Globus pallidus (tissue), 1 donor: ENCODE measurements at places on chromosomes 2 and 18.

DNA sequence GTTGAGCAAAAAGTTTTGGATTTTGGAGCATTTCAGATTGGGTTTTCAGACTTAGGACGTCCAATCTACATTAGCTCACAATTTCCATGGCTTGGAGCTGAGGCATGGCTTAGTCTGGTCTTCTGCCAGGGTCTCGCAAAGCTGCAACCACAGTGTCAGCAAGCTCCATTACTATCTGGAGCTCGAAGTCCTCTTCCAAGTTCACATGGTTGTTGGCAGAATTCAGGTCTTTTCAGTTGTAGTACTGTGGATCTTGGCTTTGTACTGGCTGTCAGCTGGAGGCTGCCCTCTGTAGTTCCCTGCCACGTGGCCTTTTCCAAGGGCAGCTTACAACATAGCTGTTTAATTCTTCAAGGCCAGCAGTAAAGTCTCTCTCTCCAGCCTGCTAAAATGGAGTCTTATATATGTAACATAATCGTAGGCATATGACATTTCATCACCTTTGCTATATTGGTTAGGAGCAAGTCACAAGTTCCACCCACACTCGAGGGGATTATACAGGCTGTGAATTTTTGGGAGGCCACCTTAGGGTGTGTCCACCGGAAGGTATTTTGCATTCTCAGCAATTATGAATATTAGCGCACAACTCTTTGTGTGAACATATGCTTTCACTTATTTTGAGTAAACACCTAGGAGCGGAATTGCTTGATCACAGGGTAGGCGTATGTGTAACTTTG lies 41.5 kb upstream of the EPC2 start:
- DNase-seq = no peak

- DNase-seq = peak; percentile 73
These were observed 80.0 kb downstream of the EXOC6B start for GRCh38 chr2:72745679-72746368.

DNA sequence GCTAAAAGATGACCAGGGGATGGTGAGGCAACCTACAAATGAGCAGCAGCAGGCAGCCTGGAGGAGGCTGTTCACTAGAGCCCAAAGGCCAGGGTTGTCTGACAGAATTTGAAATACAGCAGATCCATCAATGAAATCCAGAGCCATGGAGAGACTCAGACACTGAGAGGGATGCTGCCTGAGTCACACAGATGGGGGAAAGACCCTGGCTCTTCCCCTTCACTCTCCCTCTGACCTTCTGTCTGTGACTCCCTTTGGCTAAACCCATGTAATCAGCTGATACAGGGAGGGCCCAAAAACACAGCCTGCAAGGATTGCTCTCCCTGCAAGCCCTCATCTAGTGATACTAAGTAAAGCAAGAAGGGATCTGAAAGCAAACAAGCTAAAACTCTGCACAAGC lies 166.5 kb upstream of the SPOPL start:
- no peak for DNase-seq

- DNase-seq = no peak
These were observed 39.3 kb downstream of the MAP3K2 start for GRCh38 chr2:127348426-127349000.

- no peak for DNase-seq
These were observed 564.7 kb upstream of the PIK3C3 start for GRCh38 chr18:41390309-41390708.

DNA sequence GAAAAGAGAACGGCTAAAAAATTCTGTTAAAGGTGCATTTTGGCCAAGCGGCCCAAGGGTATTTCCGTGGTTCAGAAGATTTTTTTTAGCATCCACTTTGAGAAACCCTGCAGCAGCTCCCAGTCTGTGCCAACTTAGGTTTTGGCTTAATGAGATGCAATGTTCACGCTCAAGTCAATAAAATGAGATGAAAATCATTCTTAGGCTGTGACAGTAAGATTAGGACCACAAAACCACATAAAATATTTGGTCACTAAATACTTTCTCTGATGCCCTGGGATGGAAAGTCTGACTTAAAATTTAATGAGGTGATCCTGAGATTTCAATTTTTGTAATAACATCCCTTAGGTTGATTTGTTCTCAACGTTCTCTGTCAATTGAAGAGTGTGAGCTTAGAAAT lies 74.2 kb upstream of the FHL2 start:
- DNase-seq = no peak

DNA sequence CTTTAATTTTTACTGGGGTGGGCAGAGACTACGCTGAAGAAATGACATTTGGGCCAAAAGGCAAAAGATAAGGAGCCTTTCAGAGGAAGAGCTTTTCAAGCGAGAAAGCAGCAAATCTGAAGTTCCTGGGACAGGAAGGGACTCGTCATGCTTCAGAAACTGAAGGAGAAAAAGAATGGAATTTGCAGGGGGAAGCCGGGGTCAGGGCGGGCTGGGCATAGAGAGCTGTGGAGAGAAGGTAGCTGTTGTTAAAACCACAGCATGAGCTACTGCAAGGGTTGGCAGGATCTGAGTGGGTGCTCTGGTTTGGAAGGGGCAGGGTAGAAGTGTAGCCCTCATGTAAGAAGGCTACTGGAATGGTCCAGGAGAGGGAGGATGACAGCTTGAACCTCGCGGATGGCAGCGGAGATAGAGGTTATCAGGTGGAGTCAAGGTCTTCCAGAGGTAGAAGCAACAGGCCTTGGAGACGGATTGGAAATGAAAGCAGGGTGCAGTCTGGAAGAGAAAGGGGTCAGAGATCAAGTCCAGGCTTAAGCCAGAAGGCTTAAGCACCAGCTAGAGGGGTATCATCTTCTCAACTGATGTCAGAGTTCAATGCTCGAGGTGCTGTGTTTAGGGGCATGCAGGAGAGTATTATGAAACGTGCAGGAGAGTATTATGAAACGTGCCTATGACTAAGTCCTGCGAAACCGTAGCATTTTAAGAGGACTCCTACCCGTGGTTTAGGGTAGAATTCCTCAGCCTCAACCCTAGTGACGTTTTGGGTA lies 18.9 kb downstream of the ATP8B1 start:
- no peak for DNase-seq

DNA sequence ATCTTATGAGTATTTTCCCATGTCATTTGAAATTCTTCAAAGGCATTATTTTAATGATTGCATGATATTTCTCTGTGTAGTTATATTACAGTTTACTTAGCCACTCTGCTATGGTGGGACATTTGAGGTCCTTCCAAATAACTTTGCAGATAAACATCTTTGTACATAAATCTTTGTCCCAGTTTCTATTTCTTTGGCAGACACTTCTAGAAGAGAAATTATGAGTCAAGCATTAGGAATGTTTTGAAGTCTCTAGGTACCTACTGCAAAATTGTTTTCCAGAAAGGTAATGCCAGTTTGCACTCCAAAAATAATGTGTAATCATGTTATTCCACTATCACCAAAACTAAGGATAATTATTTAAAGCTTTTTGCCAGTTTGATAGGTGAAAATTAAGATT lies 149.7 kb downstream of the EN1 start:
- DNase-seq = no peak

GRCh38 chr2:190469771-190470170 lies 61.6 kb downstream of the MFSD6 start:
- DNase-seq = no peak

DNA sequence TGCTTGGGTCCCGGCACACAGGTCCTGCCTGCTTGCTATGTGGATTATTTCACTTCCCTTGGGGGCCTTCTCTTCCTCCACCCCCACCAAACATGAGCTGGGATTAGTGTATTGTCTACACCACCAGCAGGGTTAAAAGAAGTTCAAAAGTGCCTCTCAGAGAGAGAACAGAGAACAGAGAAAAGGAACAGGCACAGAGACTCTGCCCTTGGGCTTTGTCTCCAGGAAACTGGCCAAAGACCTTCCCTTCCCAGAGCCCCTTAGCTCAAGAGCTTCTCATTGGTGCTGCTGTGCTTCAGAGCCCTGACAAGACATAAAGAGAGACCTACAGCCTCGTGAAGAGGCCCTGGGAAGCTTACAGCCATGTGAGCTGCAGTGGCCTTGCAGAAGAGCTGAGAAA lies 7.1 kb upstream of the FIGLA start:
- DNase-seq = no peak

GRCh38 chr2:172273910-172274571 lies 153.3 kb upstream of the ITGA6 start:
- DNase-seq = no peak

DNA sequence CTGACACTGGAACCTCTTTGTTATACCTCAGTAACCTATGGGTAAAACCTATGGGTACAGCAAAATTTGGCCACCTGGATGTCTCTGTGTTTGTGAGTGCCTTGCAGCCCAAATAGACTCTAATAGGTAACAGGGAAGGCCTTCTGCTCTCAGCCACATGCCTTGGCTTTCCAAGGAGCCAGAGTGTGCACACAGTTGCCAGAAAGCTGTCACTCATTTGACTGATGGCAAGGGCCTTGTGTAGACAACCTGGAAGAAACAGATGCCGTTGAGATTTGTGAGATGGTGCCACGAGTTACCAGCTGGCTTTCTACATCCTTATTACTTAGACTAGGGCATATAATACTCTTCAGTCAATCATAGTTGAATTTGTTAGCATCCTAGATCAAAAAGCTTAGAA lies 90.1 kb upstream of the RAB12 start:
- DNase-seq = no peak

- DNase-seq = no peak
These were observed 277.1 kb downstream of the ALPK2 start for GRCh38 chr18:58351776-58352175.

DNA sequence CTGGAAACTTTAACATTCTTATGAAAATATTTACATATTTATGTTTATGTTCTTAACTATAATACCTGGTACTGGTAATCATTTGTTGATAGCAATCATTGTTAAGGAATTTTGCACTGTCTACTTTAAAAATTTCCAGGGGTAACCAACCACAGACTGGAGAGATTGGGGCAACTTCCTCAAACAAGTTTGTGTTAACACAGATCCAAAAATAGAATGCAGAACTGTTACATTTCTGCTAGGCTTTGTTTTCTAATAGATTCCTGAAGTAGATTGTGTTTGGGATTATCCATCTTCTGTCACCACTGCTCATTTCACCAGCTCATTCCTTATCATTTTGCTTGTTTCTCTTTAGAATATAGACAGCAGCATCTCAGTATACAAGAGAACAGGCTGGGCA lies 23.7 kb downstream of the RNF125 start:
- peak; percentile 52 for DNase-seq

- DNase-seq = no peak
These were observed 28.0 kb downstream of the RFX8 start for GRCh38 chr2:101446869-101447268.

DNA sequence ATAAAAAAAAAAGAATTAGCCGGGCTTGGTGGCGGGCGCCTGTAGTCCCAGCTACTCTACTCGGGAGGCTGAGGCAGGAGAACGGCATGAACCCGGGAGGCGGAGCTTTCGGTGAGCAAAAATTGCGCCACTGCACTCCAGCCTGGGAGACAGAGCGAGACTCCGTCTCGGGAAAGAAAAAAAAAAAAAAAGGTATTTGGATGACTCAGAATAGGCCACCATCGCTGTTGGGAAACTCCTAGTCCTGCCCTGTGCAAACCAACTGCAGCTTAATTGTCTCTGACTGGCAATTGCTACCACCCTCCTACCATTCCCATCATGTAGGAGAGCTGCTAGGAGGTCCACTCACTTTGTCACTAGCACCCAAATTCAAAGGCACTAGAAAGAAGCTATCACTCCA lies 43.5 kb downstream of the ATP8B1 start:
- no peak for DNase-seq

DNA sequence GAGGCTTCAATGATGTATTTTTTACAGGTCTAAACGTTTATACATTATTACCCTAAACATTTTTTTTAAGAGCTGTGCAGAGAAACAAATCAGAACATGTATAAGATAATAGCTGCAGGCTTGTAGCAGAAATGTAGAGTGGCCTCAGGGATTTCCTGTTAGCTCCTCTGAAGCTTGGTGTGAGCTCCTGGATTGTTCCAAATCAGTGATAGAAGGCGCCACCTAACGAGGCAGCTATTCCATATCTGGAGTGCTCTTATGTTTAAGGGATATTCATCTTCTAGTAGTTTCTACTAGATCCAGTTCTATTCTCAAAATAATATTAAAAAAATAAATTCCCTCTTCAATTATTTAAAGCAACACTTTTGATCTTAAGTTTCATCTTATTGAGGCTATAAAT lies 93.1 kb downstream of the LRP1B start:
- DNase-seq = peak; percentile 24

DNA sequence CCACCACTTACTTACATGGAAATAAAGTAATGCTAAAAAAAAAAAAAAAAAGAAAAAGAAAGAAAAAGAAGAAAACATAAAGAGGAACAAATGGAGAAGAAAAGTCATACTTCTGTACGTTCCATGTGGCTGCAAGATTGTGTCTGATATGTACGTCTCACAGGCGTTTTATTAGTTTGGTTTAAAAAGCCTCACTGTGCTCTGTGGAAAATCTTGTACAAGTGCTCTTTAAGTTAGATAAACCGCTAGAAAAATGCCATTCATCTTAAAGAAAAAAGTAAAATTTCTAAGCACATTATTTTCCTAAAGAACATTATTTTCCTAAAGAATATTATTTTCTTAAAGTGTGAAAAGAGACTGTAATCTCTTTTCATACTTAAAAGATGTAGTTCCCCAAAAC lies 165.1 kb downstream of the ZNF521 start:
- DNase-seq = no peak

- DNase-seq = no peak
These were observed 21.6 kb upstream of the GYPC start for GRCh38 chr2:126634273-126634861.

- no peak for DNase-seq
These were observed 24.9 kb downstream of the OSBPL6 start for GRCh38 chr2:178219247-178219646.

GRCh38 chr2:204264621-204265140 lies 280.6 kb upstream of the PARD3B start:
- no peak for DNase-seq

DNA sequence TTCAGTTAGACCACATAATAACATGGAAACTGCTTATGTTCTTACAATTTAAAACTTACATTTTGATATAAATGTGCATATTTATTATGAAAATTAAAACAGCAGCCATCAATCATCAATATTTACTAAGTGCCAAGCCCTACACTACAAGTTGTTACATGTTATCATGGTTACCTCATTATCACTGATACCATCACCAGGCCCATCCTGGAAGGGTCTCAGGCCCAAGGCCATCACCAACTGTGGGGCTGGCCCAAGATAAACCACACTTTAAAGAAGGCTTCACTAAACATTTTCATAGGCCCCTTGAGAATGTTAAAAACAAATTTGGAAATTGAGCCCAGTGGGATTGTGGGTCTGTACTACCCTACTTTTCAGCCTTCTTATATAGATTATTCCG lies 6.4 kb downstream of the ITSN2 start:
- DNase-seq = no peak

DNA sequence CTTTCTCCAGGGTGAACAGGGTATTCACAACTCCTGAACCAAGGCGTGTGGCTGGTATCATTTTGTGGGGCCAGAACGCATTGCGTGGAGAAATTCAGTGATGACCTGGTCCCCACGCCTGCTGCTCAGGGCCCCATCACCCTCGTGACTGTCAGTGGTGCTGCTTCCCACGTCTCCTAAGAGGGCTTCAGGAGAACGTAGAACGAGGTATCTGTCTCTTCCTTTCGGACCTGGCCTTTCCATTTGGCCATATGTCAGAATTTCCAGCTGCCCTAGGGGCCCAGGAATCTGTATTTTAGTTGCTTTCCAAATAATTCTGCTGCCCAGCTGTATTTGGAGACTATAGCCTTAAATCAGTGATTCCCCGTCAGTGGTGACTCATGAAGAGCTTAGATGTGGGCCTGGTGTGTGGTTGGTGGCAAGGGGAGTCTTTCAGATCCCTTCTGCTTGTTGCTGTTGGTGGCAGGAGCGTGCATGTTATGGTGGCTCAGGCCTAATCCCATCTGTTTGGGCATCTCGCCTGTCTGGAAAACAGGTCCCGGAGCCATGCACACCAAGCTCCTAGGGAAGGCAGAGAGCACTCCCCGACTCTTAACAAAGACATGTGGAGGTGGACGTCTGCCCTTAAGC lies 56.4 kb downstream of the NPAS2 start:
- no peak for DNase-seq
